CD4-positive, CD25-positive, alpha-beta regulatory T cell (primary cell): ENCODE measurements at places on chromosomes 7 and 10. TPM values are rescaled to one million over a fixed set of nuclear protein-coding genes. Genes with fewer than 3 reads are reported as not detected.

- DNase-seq: no peak
These were observed 285.9 kb downstream of the KLF6 start for GRCh38 chr10:3499120-3499519.

The ITGA8 gene
- not detected for polyA plus RNA-seq

The LRRD1 gene
- not detected for polyA plus RNA-seq

GRCh38 chr7:78224923-78225322 is 426.4 kb downstream of the PHTF2 start:
- DNase-seq: no peak

- no peak for DNase-seq
These were observed 81.3 kb downstream of the INSYN2A start for GRCh38 chr10:127115100-127115499.

The MYPN gene
- not detected for polyA plus RNA-seq

The DRGX gene
- polyA plus RNA-seq: not detected

DNA sequence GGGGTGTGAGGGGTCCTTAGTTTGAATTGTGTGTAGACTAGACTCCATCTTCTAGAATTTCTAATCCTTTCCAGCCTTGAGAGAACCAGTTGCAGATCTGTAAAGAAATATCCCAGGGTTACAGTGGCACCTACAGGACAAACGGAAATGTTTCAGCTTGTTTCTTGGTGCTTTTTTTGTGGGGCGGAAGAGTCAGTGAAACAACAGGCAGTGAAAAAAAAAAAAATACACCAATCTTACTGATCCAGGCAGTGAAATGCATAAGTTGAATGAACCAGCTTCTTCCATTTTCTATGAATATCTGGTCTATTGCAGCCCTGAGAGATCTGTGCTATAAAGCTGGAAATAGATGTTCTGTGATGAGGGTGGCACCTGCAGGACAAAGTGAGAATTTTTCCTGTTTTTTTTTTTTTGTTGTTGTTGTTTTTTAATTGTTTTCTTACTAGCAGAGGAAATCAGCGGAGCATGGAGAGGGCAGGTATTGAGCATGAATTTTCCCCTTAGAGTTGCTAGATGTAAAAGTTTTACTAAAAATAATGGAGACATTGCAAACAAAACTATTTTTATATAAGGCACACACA is 81.9 kb upstream of the DYNC1I1 start:
- DNase-seq: no peak

The PLEKHS1 gene
- not detected for polyA plus RNA-seq

- no peak for DNase-seq
These were observed 3.1 kb upstream of the BRI3 start for GRCh38 chr7:98278408-98278807.

DNA sequence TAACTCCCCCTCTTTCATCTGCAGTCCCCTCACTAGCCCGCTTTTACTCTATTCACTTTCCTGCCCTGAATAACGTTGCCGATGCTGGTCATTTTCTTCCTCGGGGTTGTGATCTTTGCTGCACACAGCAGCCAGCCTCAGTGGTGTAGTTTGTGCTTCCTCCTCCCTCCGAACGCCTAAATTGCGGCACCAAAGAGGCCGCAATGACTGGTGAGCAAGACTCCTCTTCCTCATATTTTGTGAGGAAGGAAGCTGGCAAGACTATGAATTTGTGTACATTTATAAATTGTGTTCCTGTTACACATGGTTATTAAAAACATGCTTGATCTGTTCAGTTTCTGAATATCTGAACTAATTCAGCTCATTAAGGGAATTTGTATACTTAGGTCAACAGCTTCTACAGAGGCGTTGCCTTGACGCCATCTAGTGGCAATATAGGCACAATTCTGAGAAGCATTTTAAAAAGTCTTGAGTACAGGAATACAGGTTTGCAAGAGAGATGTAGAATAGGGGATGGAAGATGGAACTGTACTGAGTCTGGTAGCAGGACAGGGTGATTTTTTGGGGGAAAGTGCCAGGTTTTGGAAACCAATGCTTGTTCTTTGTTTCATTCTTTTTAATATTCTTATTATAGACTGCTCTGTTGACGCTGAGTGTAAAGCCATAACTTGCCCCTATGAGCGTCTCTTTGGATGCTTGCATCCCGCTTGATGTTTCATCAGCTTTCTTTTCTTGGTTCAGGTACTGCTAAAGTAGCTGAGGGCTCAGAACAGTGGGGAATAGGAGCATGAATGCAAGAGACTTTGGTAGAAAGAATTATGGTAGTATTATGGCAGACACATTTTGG is 4.1 kb upstream of the TAS2R5 start:
- peak; percentile 68 for DNase-seq

The SRRM3 gene
- not detected for polyA plus RNA-seq
